Mesenteric fat pad (tissue), 1 donor: ENCODE measurements at places on chromosomes 7 and 10. TPM values are rescaled to one million over a fixed set of nuclear protein-coding genes. Genes with fewer than 3 reads are reported as not detected.

The STEAP2 gene
- 29.9 TPM for total RNA-seq

The TYW1B gene
- 2.4 TPM for total RNA-seq

The CCDC7 gene
- 20.8 TPM for total RNA-seq

The SH2D4B gene
- 0.35 TPM for total RNA-seq

The SPDYE9 gene
- not detected for total RNA-seq

The OPN4 gene
- not detected for total RNA-seq

The CPVL gene
- 49.8 TPM for total RNA-seq

The FBXO24 gene
- not detected for total RNA-seq

The H2BK1 gene
- total RNA-seq = not detected

The NPY4R2 gene
- total RNA-seq = 0.29 TPM

The PDZD7 gene
- total RNA-seq = 0.55 TPM

The HOXA3 gene
- total RNA-seq = 5.8 TPM

The FKBP9 gene
- 113 TPM for total RNA-seq

The CDNF gene
- total RNA-seq = 1.4 TPM

The MLLT10 gene
- total RNA-seq = 42.1 TPM

The SORBS1 gene
- 854 TPM for total RNA-seq

The OR2A5 gene
- not detected for total RNA-seq

The MNX1 gene
- total RNA-seq = not detected

The ORAI2 gene
- total RNA-seq = 33.7 TPM

The PRSS1 gene
- 5.0 TPM for total RNA-seq

The CDK14 gene
- total RNA-seq = 47.2 TPM

The DRGX gene
- not detected for total RNA-seq

The ELAPOR2 gene
- 22.0 TPM for total RNA-seq

The CXCL12 gene
- total RNA-seq = 347 TPM

The TACR2 gene
- 0.61 TPM for total RNA-seq

The MUC12 gene
- 0.32 TPM for total RNA-seq

The LCOR gene
- 40.7 TPM for total RNA-seq

The NUTM2E gene
- total RNA-seq = not detected

The LIPK gene
- total RNA-seq = not detected

The IGFBP3 gene
- total RNA-seq = 223 TPM

The NODAL gene
- total RNA-seq = not detected
